Activated CD8-positive, alpha-beta memory T cell treated with anti-CD3 and anti-CD28 coated beads, Interleukin-2, amount 50 U/mL, for 48 hours (primary cell): ENCODE measurements at places on chromosomes 11 and 22.

- no peak for DNase-seq
Observed at GRCh38 chr11:78532991-78533390, 41.7 kb downstream of the NARS2 start.

- DNase-seq = no peak
Observed at GRCh38 chr11:27372164-27372563, 9.1 kb upstream of the CCDC34 start.

- no peak for DNase-seq
Observed at GRCh38 chr11:92967867-92968266, 1.6 kb upstream of the MTNR1B start.

DNA sequence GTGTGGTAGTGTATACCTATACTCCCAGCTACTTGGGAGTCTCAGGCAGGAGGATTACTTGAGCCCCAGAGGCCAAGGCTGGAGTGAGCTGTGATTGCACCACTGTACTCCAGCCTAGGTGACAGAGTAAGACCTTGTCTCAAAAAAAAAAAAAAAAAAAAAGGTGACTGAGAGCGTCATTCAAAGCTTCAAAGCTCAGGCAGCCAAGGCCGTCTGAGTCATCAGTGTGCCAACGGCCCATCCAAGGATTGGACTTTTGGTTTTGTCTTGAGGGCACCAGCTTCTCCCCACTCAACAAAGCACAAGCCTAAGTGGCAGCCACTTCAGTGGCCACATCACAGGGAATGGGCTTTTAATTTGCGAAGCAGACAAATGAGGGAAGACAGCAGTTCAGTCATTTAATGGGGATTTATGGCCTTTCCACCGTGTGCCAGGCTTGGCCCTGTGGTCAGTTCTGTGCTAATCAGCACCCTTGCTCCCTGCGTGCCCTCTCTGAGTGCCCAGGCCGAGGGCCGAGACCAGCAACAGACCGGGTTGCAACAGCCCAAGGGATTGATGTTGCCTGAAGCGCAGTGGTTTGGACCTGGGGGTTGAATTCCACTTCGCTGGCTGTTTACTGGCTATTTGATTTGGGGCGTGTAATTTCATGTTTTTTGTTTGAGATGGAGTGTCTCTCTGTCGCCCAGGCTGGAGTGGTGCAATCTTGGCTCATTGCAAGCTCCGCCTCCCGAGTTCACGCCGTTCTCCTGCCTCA is 30.2 kb upstream of the CRYBB3 start:
- DNase-seq = no peak

GRCh38 chr11:11476499-11476898 is 123.4 kb upstream of the CSNK2A3 start:
- no peak for DNase-seq

- DNase-seq = no peak
Observed at GRCh38 chr11:65418431-65418680, 4.2 kb upstream of the NEAT1 start.

GRCh38 chr22:42791721-42792452 is 65.2 kb downstream of the ARFGAP3 start:
- no peak for DNase-seq

GRCh38 chr11:64747961-64748665 is 4.2 kb upstream of the RASGRP2 start:
- no peak for DNase-seq

GRCh38 chr11:75271730-75272129 is 31.2 kb downstream of the TPBGL start:
- DNase-seq = no peak

DNA sequence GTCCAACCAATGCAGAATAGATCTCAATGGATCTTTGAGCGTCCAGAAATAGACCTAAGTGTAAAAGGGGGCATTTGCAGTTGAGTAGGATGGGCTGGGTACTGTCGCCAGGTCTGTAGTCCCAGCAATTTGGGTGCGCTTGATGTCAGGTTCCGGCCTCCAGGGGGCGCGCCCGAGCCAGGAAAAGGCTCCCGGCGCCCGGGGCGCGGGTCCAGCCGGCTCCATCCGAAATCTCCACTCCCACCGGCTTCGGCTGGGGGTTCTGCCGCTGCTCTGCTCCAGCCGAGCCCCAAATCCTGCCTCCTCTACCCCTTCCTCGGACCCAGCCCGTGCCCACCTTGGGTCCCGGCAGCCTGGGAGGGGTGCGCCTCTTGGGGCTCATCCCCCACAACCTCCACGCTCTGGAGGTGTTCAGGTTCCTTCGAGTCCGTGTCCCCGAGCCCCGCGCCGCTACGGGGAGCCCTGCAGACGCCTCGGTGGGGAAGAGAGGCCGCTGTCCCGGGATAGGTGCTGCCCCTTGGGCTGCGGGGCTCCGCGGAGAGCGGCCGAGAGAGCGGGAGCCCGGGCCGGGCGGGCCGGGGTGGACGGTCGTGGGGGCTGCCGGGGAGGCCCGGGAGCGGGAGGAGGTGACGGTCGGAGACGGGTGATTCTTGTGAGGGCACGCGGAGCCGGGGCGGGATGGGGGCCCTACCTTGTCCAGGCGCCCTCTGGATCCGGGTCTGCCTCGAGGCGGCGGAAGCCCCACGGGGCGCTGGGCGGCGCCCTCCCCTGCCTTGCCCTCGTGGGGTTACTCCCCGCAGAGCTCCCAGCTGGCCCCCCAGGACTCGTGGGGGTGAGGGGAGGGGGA is 13.0 kb upstream of the CYB5R3 start:
- DNase-seq = peak; percentile 96

GRCh38 chr11:76184551-76184993 is 21.7 kb downstream of the WNT11 start:
- DNase-seq = no peak

- no peak for DNase-seq
Observed at GRCh38 chr11:70888061-70888460, 364.3 kb downstream of the SHANK2 start.

DNA sequence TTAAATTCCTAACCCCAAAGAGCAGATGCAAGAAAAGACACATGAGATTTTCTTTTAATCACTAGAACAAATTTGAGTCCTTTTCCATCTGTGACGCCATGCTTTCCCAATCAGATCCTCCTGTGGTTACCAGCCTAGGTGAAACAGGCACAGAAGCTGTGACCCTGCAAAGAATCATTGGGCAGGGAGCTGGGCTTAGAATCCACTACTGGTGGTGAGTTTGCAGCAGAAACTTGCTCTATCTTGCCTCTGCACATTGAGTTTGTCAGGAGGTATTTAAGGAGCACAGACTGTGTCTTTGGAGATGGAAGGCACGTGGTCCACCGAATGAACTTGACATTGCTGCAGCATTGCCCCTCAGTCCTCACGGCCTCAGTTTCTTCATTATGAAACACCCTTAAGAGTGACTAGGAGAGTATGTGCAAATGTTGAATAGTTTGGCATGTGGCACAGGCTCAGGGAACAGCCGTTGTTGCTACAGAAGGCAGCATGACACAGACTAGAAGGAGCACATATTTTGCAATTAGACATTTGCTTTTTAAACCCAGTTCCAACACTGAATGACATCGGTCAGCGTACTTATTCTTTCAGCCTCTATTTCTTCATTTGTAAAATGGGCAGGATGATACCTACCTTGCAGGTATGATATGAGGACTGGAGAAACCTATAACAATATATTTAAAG is 127.6 kb downstream of the DBX1 start:
- no peak for DNase-seq

DNA sequence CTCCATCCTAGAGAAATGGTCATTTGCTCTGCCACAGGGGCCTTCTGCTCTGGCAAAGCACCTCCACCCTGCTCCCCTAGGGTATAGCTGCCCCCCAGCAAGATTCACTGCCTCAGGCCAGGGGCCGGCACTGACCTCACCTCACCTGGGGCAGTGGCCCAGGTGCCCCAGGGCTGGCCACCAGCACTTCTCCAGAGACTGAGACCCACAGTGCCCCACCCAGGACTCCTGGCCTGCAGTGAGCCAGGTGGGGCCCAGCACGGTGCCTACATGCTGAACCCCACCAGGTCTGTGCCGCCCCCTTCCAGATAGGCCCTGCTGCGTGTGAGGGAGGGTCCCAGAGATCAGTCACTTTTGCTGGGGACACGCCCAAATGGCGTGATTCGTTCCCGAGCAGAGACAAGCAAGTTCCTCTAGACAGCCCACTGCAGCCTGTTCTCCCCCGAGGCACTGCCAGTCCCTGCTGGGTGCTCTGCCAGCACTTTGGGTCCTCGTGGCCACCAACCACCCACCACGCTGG is 10.8 kb downstream of the GNB1L start:
- peak; percentile 53 for DNase-seq
